ENCODE measurements at places on chromosomes 3 and 15.

DNA sequence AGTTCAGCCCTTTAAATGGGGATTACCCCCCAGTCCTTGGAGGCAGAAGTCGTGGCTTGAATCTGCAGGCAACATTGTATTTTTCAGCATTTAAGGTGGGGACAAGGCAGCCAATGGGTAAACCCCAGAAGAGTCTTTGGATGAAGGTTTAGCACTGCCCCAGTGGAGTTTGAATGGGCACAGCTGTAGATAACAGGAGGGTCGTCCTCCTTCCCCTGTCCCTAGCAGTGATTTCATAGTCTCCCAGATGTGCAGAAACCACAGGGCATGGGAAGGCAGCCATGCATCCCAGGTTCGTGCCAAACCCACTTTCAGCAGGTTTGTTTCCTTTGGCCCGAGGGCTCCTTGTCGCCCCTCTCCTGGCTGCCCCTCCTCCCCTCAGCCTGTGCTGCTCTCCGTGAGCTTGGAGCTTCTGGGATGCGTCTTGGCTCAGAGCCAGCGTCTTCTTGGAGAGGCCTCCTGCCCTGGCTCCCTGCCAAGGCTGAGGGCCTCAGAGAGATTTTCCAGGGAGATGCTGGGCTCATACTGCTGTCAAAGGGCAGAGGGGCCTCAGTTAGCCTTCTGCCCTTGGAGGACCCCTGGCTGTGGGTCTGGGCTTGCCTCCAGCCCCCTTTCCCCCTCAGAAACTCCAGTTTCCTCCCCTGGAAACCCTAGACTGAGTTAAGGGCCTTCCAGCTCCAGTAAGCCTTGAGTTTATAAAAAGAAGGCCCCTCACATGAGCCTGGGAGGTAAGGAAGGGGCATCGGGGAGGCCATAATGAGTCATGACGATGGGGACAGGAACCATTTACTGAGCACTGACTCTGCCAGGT, 48.9 kb upstream of the POLG start:
- no peak for DNase-seq

GRCh38 chr3:105503191-105503593, 136.5 kb downstream of the ALCAM start:
- DNase-seq = no peak

DNA sequence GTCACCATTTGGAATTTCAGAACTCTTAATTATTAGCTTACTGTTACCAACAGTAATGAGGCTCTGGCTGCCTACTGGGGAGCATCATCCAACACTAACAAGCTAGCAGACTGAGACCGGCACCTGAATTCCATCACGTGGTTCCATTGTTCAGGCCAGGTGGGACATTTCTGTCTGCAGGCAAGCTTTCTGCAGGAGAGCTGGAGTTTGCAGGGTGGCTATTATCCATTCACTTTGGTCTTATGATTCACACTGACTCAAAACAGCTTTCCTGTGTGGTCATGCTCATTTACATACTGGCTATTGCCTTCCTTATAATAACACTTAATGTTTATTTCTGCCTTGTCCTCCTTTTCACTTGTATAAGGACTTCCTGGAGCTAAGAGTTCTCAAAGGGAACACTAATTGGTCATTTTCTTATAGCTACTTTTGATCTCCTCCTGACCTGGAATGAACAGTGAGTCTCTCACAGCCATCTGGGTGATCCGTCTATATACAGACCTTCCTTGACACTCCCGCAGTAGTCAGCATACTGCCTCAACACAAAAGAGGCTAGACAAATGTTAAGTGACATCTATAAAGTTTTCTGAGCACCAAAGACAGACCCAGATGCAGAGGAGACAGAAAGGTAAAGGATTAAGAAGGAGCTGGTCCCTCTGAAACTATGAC, 695.4 kb downstream of the FHIT start:
- DNase-seq = no peak

GRCh38 chr15:70301396-70301795, 203.7 kb upstream of the TLE3 start:
- no peak for DNase-seq

- no peak for DNase-seq
Observed at GRCh38 chr3:118808723-118809122, 225.9 kb downstream of the IGSF11 start.

DNA sequence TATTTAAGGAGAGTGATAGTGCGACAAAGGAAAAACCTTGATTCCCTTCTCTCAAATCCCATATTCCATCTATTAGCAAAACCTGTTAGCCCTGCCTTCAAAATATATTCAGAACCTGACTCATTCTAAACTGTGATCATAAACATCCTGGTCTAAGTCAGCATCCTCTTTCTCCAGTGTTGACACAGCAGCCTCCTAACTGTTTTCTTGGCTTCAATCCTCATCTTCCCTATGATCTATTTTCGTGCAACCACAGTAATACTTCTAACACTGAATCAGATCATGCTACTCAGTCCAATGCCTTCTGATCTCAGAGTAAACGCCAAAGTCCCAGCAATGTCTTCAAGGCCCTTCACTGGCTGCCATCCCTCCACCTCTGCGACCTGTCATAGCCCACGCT, 785.1 kb downstream of the EDEM1 start:
- DNase-seq = no peak

DNA sequence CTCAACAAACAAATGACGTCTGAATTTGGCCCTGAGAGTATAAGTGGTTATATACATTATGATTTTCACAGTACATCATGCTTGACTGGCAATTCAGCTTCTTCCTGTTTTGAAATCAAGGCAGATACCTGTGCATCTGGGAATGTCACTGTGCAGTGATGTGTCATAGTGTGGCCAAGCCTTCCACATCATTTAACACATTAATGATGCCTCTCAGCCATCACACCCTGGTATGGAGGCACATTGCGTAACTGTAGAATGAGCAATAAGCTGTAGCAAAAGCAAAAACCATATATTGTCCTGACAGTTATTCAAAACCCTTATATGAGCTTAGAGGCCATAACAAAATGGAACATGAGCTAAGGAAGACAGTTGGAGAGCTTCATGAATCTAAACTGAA, 246.0 kb downstream of the EPHA3 start:
- DNase-seq = no peak

- DNase-seq = no peak
Observed at GRCh38 chr3:147403511-147403910, 2.8 kb downstream of the ZIC4 start.

- no peak for DNase-seq
Observed at GRCh38 chr3:73049319-73049718, 12.1 kb upstream of the EBLN2 start.

DNA sequence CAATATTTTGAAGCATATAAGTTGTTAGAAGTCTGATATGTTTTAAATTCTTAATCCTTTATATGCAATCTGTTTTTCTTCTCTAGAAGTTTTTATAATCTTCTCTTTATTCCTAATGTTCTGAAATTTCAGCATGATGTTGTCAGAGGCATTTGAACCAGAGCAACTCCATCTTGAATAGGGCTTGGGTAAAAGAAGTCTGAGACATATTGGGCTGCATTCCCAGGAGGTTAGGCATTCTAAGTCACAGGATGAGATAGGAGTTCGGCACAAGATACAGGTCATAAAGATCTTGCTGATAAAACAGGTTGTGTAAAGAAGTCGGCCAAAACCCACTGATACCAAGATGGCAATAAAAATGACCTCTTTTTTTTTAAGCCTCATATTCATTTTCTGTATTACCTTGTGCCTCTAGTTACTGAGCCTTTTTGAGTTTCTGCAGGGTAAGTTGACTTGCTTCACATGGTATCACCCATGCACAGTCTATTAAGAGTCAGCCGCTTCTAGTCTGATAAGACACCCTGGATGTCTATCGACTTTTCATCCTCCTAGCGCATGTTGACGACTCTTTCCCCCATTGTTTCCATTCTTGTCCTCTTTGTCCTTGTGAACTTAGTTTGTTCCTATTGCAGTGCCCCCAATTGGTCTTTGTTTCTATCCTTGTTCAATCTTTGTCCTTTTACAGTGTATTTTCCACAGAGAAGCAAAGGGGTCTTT, 80.8 kb upstream of the RNU6-1 start:
- no peak for DNase-seq

DNA sequence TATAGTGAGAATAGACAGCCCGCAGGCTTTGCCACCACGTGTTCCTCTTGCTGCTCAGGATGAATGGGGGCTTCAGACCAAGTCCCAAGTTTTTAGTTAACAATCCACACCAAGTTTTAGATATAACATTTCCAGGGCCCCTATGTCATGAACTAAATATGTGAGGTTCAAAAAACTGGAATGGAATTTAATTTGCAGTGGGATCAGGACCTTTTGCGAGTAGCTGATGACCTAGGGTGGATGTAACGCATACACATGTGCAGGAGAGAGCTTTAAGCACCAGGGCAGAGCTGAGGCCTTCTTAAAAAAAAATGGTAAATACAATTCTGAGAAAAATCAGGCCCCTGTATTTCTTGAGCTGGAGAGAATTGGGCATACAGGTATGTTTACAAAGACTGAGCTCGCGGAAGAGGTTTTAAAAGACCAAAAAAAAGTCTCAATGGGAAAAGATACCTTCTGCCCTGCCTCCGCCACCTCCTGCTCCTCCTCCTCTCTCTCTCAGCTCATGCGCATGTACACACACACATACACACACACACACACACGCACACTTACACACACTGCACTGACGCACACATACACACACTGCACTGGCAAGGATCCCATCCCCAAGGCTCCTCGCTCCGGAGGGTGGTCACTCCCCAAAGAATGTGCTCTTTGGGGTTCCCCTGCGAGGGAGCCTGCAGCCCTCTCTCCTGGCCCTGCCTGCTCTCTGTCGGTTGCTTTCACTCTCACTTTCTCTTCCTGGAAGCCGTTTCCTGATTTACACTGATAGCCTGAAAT, 48.2 kb upstream of the IGF1R start:
- DNase-seq = peak; percentile 59

DNA sequence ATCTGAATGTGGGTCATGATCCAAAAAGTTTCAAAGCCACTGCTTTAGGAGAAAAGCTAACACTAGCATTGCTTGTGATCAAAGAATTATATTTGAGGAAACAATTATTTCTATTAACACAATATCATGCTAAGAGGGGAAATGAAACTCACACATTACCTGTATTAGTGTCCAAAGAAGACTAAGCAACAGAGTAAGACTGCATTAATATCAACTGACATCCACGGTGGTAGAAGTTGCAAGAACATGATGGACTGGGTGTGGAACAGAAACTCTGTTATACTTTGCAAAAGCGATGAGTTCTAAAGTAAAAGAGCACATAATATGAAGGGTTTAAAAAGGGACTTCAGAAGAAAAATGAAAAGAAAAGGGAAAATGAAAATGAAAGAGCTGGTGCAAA, 648.3 kb upstream of the NECTIN3 start:
- no peak for DNase-seq

- DNase-seq = no peak
Observed at GRCh38 chr3:29686889-29687592, 406.2 kb downstream of the RBMS3 start.

GRCh38 chr3:127768346-127769008, 53.8 kb downstream of the MGLL start:
- DNase-seq = no peak

DNA sequence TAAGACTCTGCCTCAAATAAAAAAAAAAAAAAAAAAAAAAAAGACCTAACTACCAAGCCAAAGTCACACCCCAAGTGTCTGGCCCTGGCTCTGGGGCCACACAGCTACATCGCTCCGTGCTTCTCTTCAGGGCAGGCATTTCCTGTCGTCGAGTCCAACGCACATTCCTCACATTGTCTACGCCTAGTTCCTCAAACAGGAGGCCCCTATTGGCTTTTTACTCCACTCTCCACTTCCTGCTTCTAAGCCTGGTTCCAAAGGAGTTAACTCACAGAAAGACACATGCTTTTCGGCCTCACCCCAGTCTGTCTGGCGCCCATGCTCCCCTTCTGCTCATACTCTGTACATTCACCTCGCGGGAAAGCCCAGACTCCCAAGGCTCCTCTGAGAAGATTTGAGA, 28.8 kb downstream of the KNG1 start:
- DNase-seq = no peak

GRCh38 chr3:123813876-123814275, 70.3 kb downstream of the MYLK start:
- peak; percentile 46 for DNase-seq
